ENCODE measurements at places on chromosomes 5 and 9.

DNA sequence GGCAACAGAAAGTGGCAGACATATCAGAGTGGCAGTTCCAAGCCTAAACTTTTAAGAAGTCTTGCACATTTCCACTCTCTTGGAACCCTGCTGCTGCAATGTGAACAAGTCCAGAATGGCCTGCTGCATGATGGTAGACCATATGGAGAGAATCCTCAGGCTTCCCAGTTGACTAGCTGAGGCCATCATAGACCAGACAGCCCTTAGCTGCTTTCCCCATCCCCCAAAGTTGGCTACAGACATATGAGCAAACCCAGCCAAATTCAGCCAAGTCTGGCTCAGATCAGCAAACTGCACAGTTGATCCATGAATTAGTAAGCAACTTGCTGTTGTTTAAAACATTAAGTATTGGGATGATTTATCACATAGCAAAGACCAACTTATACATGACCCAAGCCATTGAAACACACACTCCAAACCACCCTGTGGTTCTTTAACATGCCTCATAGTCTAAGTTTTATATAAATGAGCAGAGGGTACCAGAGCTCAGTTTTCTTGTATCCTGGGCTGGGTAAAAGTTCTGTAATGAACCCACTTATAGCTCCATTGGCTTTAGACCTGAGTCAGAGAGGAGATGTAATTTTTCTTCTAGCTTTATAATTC is 19.9 kb downstream of the PPP3R2 start:
- no peak for DNase-seq

DNA sequence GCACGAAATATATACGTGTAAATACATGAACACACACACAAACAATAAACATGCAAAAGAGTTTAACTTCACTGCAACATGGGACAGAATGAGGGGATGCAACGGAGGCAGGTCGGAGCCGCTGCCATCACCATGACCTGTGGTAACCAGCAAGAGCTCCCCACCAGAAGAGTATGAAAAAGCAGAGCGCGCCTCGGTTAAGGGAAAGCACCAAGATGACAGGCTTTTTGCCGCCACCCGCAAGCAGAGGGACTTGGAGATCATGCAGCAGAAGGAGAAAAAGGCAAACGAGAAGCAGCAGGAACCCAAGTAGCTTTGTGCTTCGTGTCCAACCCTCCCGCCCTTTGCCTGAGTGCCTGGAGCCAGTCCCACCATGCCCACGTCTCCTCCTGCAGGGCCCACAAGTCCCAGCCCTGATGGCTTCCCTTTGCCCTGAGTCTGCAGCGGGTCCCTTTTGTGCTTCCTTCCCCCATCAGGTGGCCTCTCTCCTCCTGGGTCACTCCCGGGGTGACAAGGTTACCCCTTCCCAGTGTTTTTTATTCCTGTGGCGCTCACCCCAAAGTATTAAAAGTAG is 13.8 kb downstream of the WHRN start:
- no peak for DNase-seq

- no peak for DNase-seq
These were observed 185.0 kb downstream of the GNA14 start for GRCh38 chr9:77463151-77463550.

- no peak for DNase-seq
These were observed 58.7 kb downstream of the MAPKAP1 start for GRCh38 chr9:125648294-125648693.

- no peak for DNase-seq
These were observed 37.6 kb downstream of the ANKRD33B start for GRCh38 chr5:10601246-10602030.

- no peak for DNase-seq
These were observed 216.2 kb upstream of the PIK3R1 start for GRCh38 chr5:67999391-67999790.

GRCh38 chr5:504326-505154 is 19.7 kb downstream of the SLC9A3 start:
- no peak for DNase-seq

DNA sequence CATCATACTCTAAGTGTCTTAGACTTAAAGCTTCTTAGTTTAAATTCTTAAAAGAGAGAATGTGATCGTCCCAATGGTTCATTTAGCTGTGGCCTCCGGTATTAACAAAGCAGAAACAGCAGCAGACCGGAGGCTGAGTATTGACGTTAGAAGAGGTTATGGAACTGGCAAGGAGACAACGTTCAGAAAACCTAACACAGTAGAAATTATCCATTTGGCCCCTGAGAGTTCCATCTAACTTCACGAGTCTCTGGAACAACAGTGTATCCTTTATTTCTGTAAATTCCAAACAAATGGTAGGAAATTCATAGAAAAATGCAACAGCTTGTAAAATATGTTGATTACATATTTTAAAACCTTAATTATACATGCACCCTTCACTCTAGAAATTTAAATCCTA is 107.3 kb upstream of the PTGER4 start:
- no peak for DNase-seq

DNA sequence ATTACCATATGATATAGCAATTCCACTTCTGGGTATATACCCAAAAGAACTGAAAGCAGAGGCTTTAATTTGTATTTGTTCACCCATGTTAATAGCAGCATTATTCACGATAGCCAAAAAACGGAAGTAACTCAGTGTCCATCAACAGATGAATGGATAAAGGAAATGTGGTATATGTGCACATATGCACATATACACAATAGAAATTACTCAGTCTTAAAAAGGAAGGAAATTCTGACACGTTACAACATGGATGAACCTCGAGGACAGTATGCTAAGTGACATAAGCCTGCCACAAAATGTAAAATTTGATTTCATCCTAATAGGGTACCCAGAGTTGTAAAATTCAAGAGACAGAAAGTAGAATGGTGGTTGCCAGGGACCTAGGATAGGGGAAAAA is 54.9 kb downstream of the NUP155 start:
- no peak for DNase-seq

DNA sequence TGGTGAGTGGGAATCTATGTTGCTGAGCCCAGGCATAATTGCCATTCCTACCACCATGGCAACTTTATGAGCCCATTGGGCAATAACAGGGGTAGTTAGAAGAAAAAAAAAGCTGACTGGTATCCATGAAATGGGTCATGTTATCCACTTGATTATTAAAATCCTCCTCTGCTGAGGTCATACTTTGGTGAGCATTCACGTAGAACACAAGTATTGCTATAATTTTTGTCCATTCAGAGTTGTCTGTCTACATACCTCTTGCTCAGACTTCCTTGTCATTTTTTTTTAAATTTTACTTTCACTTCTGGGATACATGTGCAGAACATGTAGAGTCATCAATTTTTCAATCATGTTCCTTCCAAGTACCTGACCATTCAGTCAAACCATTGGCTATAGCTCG is 780.8 kb upstream of the ARRDC3 start:
- DNase-seq, result no peak

GRCh38 chr9:135440620-135441019 is 39.0 kb upstream of the PPP1R26 start:
- no peak for DNase-seq

DNA sequence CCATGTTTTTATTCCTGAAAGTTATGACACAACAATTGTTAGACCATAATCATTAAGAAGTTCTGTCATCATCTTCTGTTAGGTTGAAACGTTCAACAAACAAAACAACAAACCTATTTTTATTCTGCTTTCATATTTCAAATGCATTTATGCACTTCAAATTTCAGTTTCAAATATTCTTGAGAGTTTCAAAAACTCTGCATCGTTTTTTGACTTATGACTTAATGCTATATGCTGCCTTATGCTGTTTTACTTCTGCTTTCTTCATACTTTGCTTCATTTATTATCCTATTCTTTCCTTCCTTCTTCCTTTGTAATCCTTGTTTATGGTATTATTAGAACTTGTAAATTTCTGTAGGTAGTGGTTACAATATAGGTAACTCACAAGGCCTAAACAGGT is 95.0 kb downstream of the PCSK1 start:
- no peak for DNase-seq

- DNase-seq, result no peak
These were observed 209.2 kb downstream of the DIRAS2 start for GRCh38 chr9:90433398-90433941.

GRCh38 chr9:72581694-72582093 is 60.3 kb downstream of the TMC1 start:
- DNase-seq, result no peak

DNA sequence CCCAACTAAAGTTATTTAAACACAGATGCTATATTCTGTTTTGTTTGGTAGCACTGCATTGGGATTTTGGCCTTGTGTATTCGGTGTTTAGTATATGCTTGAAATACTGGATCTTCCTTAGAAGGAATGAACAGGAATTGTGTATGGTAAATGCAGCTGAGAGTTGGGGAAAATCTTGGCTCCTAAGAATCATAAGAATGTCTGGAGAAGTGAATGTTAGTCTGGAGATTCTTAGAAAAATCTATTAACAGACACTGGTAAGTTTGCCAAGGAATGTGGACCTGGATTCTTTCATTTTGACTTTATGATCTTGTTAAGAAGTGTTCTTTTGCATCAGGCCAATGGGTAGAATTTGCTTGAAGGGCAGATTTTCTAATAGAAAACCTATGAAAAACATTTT is 38.9 kb downstream of the SNX30 start:
- DNase-seq, result no peak

- no peak for DNase-seq
These were observed 23.4 kb downstream of the UBLCP1 start for GRCh38 chr5:159286420-159287035.

DNA sequence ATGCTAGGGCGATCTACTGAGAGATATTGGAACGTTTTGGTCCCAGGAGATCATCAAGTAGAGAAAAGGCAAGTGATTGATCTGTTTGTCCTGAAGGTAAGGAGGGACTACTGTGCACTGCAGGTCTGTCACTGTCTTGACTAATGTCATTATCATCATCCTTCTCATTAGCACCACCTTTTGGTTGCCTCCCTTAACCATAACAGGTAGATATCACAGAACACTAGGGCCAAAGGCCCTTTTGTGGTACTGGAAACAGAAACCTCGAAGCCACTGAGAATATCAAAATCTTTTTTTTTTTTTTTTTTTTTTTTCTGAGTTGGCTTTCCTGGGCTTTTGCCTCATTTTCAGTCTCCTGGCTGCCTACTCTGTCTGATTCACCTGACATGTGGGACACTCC is 134.0 kb downstream of the KCTD16 start:
- DNase-seq, result no peak

DNA sequence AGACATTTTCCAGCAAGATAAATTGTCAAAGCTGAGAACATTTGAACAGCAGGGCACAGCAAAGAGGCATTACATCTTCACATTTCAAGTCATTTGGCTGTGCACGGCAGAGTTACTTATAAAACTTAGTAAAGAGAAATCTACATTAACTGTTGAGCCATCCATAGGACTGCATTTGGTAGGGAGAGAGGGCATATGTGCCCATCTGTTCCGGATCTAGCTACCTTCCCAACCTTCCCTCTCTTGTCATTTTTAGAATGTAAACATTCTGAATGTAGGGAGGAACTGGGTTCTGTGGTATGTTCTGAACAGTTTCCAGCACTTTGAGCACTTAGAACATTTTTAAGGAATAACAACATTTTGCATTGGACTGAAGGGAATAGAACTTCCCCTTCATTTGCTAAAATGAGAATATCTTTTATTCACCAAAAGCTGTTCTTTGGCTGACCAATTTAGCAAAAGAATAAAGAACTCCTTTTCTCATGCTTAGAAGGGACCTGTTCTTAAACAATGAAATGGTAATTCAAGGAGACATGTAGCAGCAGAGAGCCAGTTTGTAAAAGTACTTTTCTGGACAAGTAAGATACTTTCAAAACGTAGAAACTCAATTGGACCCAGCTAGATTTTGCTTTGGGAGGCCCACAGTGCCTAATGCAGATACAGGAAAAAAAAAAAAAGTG is 104.4 kb downstream of the CETN3 start:
- DNase-seq, result no peak
